ENCODE measurements at places on chromosomes 2 and 18.

GRCh38 chr2:226169751-226170581, 629.7 kb downstream of the IRS1 start:
- DNase-seq = no peak

DNA sequence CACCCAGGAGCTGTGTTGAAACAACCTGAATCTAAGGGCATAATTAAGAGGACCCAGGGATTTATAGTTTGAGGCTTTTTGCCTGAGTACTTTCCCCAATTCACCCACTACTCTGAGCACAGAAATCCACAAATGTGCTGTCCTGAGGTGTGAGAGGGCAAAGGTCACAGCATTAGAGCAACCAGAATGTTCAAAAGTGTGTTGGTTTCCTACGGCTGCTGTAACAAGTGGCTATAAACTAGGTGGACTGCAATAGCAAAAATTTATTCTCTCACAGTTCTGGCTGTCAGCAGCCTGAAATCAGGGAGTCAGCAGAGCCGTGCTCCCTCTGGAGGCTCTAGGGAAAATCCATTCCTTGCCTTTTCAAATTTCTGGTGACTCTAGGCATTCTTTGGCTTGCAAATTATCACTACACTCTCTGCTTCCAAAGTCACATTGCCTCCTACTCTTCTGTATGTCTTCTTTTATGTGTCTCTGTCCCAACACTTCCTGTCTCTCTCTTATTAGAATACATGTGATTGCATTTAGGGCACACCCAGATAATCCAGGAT, 91.4 kb upstream of the TACR1 start:
- no peak for DNase-seq

DNA sequence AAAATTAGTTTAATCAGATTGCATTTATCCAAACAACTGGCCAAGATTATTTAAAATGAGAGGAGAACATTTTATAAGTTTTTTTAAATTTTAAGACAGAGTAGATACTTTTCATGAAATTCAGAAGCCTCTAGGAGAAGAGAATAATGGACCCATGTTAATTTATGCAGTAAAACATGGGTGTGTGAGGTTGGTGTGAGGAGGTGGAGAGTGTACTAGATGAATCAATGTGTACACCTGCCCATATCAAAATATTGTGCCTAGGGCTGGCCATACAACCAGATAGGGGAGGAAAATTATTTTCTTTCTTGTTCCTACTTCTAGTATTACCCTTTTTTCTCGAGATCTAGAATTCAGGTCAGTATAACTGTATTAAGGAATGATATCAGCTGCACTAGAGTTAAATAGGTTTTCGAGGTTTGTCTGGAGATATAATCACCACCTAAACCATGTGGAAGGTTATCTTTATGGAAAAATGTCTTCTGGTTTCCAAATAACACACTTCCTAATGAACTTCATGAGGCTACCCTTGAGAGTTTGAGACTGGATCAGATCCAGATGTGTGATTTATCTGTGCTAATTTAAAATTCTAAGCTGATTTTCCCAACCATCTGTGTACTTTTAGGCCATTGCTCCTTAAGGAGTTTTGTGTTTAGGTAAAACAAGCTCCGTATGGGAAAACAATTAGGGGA, 37.6 kb downstream of the TMEM178A start:
- no peak for DNase-seq

- DNase-seq = no peak
Observed at GRCh38 chr18:79856119-79857007, 58.6 kb downstream of the KCNG2 start.

- DNase-seq = no peak
Observed at GRCh38 chr2:99960790-99961189, 181.6 kb downstream of the AFF3 start.
